ENCODE measurements at places on chromosomes 3 and 15.

DNA sequence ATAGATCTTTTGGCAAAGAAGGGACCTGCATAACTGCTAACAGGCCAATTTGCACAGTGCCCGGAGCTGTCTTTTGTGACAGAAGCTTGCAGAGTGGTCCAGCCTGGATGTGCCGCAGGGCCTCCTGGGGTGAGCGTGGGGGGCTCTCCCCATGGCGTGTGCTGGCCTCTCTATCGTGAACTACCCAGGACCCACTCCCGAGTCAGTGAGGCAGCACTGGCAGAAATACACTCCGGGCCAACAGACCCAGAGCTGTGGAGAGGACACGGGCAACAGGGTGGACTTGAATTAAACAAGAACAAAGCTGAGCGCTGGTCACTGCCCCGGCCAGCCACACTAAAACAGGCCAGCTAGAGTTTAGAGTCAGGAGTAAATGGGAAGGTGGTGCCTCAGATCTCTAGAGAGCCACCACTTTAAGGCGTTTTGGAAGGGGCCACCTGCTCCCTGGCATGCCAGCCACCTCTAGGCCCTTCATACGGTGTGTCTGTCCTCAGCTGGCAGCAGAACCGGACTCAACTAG is 152.1 kb downstream of the KLF13 start:
- DNase-seq, result no peak

- DNase-seq, result peak; percentile 65
Measured at GRCh38 chr3:46705022-46705530, 3.9 kb downstream of the TMIE start.

DNA sequence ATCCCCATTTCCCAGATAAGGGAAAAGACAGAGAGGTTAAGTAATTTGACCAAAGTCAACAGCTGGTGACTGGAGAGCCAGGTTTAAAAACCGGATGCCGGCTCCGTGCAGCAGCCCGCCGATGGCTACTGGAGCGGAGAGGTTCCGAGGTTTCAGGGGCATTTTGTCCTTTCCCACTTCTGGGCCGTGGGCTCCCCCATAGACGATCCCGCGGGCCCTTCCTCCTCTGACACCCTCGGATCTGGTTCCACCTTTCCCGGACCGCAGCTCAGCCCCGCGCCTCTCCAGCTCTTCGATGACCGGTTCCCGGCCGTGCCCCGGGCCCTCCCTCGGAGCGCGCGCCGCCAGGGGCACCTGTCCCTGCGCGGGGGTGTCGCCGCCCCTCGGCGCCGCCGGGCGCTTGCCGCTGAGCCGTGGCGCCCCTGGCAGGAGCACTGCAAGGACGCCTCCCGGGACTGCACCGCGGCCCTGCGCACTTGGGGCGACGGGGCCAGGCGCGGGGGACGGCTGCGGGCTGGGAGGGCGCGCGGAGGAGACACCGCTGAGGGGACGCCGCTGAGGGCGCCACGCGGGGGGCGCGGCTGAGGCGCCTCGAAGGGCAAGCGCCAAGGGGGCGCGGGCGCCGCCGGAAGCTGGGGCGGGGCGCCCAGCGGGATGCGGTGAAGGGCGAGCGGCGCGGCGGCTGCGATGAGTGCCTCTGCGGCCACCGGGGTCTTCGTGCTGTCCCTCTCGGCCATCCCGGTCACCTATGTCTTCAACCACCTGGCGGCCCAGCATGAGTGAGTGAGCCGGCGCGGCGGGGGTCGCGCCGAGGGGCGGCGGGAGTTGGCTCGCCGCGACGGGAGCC is at the start of gene TM6SF1:
TSS of gene TM6SF1 (plus strand) at position 652 of the 847 bp plus-strand sequence. CDS start at position 688, 36 bp downstream.
- no peak for DNase-seq

DNA sequence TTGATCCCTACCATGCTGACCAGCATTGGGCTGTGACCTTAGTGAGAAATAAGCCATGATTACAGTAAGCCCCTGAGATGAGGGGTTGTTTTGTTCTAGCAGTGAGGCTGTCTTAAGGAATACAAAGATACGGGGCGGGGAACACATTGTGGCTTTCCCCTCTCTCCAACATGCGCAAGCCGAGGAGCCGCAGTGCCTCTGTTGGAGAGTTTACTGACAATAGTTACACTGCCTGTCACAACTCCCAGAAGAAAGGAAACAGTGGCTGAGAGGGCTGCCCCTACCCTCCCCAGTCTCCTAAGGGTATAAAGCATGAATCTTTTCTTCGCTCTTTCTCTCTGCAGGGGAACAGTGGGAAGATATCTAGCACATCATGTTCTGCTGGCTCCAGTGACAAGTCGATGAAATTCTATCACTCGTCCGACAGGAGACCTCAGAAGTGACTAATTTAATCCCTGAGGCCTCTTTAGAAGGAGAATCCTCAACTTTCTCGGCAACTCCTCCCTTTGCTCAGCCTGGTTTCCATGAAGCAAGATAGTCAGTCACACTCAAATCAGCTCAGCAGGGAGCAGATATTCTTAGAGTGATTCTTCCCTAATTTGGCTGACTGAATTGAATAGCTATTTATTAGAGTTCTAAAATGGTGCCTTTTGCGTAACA is 409.0 kb upstream of the PROK2 start:
- DNase-seq, result no peak

DNA sequence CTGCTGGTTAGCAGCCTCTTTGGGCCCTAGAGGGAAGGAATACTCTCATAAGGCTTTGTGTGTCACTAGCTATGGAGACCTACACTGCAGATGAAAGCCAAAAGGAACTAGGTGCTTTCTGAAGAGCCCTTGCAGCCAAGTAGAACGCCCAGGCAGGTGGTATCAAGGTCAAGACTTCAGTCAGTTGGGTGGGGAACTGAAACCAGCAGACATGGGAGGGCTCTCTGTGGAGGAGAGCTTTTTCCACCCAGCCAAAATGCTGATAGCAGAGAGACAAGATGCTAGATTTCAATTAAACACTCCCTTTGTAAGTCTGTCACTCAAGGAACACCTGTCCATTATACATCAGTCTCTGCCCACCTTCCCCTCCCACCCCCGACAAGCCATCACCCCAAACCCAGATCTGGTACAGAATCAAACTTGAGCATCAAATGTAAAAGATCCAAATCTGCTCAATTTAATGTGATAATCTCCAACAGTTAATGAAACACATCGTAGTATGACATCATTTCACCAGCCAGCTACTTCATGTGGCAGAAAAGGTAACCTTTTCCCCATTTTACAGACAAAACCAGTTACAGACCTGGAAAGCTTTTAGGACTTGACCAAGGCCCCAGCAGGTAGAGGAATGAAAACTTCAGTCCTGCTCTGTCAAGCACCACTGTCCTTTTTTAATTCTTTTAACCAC is 14.6 kb downstream of the MRPS25 start:
- DNase-seq, result no peak

DNA sequence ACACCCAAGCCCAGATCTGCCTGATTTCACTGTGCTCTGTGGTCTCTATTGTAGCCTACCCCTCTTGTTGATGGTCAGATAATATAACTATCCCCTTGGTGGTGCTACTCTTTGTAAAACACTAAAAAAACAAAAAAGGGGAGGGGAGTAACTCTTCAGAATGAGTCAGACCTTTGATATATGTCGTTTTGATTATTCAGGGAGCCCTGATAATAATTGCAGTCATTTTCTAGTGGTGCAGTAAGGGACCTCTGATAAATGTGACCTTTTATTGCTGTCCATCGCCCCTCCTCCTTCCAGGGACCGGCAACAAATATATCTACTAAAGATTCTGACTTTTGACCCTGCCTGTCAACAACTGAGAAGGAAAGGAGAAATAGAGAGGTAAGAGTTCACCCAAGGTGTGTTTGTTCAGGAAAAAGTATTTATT is 45.1 kb upstream of the MAGI1 start:
- no peak for DNase-seq

DNA sequence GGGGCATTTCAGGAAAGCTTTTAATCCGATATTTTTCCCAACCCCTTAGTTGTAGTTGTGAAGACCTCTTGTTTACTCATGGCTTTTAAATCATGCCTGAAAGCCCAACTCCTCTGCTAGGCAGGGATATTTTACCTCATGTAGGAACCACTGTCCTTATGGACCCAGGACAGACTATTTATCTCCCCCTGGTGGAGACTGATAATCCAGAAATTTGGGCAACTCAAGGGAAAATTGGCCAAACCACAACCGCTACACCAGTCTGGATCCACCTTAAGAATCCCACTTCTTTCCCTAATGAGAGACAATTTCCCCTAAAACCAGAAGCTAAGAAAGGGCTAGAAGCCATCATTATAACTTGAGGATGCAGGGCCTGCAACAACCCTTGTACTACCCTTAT is 248.1 kb upstream of the STAC start:
- DNase-seq, result no peak

- no peak for DNase-seq
Measured at GRCh38 chr3:184697845-184698244, 14.0 kb downstream of the MAGEF1 start.

GRCh38 chr3:42517117-42517516 is 14.7 kb downstream of the VIPR1 start:
- no peak for DNase-seq

GRCh38 chr3:133487204-133487603 is 86.3 kb upstream of the CDV3 start:
- DNase-seq, result no peak

GRCh38 chr3:63961891-63962290 is 49.7 kb upstream of the SCAANT1 start:
- peak; percentile 76 for DNase-seq

DNA sequence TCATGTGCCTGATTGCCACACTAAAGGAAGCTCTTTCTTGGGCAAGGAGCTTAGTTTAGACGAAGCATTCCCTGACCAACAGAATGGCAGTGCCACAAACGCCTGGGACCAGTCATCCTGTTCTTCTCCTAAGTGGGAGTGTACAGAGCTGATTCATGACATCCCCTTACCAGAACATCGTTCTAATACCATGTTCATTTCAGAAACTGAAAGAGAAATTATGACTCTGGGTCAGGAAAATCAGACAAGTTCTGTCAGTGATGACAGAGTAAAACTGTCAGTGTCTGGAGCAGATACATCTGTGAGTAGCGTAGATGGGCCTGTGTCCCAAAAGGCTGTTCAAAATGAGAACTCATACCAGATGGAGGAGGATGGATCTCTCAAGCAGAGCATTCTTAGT is 18.4 kb downstream of the SENP5 start:
- DNase-seq, result no peak

DNA sequence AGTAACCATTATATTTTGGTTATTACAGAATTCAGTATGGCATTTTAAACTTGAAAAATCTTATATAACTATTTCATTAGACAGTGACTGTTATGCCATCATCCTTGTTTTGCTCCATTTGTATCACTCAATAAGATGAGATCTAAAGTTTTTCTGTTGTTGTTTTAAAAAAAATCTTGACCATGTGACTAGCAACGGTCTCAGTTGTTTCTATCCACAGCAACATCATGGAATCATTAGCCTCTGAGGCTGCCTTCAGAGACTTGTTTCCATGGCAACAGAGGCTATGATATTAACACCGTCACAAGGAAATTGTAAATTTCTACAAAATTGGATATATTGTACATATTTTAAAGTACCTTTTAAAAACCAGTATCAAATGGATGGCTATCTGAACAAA is 129.8 kb downstream of the DLG1 start:
- DNase-seq, result no peak

- no peak for DNase-seq
Measured at GRCh38 chr3:55243678-55244077, 243.4 kb downstream of the WNT5A start.

- no peak for DNase-seq
Measured at GRCh38 chr15:38424101-38424552, 29.8 kb upstream of the FAM98B start.

DNA sequence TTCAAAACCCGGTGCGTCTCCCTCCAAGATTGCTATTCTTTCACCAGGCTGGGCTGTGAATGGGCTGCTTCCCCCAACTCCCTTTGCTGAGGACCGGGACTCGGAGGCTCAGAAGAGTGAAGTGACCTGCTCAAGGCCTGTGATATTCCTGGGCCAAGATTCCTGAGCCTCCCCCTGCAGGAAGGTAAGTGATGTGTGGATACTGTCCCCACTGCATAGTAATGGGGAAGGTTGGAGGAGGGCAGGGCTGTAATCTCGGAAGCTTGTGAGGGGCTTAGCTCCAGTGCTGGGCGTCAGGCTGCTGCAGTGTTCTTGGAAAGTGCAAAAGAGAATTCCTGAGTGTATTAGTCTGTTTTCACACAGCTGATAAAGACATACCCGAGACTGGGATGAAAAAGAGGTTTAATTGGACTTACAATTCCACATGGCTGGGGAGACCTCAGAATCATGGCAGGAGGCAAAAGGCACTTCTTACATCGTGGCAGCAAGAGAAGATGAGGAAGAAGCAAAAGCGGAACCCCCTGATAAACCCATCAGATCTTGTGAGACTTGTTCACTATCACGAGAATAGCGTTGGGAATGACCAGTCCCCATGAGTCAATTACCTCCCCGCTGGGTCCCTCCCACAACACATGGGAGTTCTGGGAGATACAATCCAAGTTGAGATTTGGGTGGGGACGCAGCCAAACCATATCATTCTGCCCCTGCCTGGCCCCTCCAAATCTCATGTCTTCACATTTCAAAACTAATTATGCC is 67.6 kb downstream of the EFCAB12 start:
- no peak for DNase-seq

GRCh38 chr15:40323953-40324937 is 753 bp downstream of the INAFM2 start:
- no peak for DNase-seq

- no peak for DNase-seq
Measured at GRCh38 chr3:183308751-183309150, 55.7 kb downstream of the B3GNT5 start.

DNA sequence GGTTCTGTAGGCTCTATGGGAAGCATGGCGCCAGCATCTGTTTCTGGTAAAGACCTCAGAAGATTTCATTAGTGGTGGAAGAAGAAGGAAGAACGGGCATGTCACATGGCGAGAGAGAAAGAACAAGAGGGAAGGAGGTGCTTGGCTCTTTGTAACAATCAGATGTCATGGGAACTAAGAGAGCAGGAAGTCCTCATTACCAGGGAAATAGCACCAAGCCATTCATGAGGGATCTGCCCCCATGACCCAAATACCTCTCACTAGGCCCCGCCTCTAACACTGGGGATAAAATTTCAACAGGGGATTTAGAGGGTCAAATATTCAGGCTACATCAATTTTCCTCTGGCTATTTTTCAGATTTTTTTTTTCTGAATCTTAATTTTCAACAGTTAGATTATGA is 954.3 kb downstream of the SQOR start:
- no peak for DNase-seq

GRCh38 chr3:172675441-172676193 is 35.2 kb downstream of the NCEH1 start:
- peak; percentile 78 for DNase-seq

DNA sequence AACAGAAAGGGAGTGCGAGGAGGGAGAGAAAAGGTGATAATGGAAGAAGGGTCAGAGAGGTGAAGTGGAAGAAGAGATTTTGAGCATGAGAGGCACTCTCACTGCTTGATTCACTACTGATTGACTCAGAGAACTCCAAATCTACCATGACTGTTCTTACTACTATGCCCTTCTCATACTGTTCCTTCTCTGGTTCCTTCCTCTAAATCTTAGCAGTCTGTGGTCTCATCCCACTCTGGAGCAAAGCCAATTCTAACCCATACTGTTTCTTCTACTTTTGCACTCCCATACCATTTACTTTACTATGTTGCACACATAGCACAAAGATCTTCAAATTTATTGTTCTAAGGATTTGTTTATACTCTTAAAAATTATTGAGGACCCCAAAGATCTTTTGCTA is 100.8 kb downstream of the DTWD1 start:
- no peak for DNase-seq
